IPS DF 6.9 (cell line): ENCODE measurements at places on chromosomes 3 and 15.

DNA sequence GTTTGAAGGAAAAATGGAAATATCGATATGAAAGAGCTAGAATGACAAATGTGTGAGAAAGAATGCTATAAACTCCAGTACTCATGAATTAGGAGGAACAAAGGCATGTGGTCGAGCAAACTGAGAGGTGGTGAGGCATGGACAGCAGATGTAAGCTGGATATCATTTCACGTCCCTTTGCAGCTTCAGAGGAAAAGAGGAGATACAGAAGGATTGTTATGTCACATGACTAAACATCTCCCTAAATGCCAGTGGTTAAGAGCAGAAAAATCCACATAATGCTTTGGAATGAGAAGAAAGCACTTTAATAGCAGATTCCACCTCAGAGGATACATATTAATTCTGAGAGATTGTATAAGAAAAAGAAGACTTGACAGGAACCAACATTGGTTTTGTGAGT lies 248.7 kb downstream of the ZIC4 start:
- DNase-seq = no peak

DNA sequence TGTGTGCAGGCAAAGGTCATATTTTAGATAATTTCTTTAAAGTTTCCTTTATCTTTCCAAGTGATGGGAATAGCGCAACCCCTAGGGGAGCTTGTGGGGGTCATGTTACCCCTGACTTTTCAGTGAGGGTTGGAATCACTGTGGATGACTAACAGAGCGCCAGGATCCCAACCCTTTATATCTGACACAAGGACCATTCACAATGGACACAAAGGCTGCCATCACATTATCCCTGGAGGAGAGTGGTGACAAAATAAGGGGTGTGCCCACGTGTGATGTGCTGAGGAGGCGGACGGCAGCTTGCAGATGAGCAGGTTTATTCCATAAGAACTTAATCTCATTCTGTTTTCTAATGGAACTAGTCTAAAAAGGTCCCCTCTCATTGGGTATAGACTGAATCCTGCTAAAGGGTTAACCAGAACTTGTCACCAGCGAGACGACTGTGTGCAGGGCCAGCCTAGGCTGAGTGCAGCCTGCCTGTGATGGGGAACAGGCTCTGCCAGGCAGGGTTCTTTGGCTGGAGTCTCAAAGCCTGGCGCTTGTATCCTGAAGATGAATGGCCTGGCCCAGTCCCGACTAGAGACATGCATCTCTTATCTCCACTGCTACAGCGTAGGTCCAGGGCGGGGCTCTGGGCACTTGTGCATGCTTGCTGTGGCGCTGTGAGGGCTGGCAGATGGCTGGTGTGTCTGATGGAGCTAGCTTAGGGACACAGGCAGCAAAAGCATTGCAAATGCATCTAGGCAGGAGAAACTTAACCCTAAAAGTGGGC lies 50.2 kb downstream of the CHDH start:
- no peak for DNase-seq

GRCh38 chr15:43150191-43150929 lies 17.0 kb downstream of the TMEM62 start:
- no peak for DNase-seq

DNA sequence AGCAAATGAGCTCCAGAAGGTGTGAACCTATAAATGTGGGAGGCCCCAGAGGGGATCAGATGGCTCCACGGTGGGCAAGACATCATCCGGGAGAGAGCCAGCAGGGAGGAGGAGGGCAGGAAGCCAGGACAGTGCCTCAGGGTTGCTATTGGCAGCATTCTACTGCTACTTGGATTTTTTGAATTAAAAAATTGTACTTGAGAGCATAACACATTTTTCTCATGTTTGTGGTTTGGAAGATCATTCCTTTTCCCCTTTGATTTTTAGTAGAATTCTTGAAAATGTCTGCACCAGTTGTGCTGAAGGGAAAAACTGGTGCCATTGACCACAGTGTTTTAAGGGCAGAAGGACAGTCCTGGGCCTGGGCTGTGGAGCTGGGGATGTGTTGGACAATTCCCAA lies 59.2 kb downstream of the LYZL4 start:
- DNase-seq = no peak

DNA sequence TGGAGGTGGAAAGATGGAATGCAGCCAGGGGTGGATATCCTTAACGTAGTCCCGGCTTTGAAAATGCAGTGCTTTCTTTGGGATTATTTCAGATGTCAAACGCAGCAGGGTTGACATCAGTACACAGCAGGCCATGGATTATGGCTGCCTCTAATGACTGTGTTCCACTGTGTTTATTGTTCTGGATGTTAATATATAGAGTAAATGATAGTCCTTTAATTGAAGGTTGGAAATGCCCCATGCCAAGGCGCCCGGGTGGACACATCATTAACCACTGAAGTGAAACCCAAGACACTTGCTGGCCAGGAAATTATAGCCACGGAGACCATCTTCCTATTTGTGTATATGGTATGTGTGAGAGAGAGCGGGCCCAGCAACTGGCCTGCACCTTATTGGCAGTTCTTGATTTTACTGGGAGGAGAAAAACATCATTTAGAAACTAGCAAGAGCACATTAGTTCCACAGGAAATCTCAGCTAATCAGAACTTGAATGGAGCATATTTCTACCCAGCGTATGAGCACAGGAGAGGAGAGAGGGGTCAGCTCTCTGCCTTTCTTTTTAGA lies 254.9 kb upstream of the RASGRP1 start:
- DNase-seq = no peak

DNA sequence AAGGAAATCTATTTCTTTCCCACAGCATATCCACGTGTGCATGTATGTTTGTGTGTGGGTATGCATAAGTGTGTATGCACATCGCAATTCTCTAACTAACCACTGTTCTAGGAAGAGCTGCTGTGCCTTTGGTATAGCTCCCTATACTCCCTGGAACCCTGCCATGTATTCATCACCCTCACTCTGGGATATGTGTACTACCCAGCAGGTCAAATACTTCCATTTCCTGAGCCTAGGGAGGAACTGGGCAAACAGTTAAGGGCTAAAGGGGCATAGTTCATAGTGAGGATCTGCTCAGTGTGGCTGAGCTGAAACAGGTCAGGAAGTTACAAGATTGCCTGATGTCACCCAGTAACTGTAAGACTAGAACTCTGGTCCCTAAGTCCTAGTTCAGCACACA lies 260.4 kb downstream of the RPLP1 start:
- no peak for DNase-seq

- no peak for DNase-seq
Measured at GRCh38 chr15:66707310-66708082, 5.5 kb downstream of the SMAD6 start.

GRCh38 chr15:100248236-100248635 lies 93.5 kb downstream of the ADAMTS17 start:
- no peak for DNase-seq

DNA sequence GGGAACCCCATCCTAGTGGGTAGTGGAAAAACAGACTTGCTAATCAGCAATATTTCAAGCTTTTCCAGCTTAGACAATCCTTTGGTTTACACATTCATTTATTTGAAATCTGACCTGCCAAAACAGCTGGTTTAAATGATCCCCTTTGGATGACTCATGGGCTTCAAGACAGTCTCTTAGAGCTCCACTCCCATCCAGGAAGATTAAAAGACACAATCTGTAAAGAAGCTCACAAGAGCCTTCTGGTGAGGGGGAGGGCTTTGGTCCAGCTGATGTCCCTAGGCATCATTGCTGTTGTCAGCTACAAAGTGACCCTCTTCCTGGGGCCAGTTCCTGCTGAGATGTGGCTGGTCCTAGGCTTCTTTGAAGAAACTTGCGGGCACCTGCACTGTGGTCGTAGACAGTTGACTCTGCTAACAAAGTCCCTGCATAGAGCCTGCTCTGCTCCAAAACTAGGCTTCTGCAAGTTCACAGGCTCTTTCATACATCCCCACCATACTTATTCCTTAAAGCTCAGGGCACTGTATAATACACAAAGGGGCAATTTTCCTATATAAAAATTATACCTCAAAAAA lies 73.7 kb downstream of the IGSF11 start:
- DNase-seq = no peak

- DNase-seq = no peak
Measured at GRCh38 chr15:37223089-37223488, 122.7 kb upstream of the MEIS2 start.
